ENCODE measurements at places on chromosomes 6 and 20.
A peak's percentile ranks its signal among the peaks of the same experiment; 100 is the strongest.

DNA sequence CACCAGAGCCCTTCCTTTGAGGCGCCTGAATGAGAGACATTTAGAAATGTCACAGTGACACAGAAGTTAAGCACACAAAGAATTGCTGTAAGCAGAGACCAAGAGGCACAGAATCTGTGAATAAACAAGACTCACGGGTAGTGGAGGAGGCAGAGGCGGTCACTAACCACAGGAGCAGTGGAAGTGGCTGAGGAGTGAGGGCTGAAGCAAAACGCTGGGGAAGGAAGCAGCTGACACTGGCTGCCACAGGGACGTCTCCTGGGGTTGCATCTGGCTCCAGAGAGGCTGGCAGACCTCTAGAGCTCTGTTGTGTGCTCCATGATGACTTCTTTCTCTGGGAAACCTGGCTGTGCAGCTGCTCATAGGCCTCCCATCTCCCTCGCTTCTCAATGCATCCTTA is 65.0 kb upstream of the SLC2A12 start:
- DNase-seq = no peak

DNA sequence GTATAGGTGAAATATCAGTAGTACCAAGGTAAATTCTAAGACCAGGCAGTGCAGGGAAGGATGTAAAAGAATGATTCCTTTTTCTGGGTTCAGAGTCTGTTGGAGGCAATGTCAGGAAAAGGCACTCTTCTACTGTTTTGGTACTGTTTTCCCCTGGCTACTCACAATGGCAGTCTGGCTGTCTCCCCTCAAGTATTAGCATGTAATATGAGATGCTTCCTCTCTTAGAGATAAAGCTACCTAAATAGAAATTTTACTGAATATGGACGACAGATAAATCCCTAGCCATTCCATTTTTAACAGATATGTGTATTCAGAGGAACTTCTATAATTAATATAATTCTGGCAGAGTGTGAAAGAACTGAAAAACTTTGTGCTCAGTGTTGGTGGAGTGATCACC is 3.5 kb downstream of the RNF8 start:
- DNase-seq = no peak

DNA sequence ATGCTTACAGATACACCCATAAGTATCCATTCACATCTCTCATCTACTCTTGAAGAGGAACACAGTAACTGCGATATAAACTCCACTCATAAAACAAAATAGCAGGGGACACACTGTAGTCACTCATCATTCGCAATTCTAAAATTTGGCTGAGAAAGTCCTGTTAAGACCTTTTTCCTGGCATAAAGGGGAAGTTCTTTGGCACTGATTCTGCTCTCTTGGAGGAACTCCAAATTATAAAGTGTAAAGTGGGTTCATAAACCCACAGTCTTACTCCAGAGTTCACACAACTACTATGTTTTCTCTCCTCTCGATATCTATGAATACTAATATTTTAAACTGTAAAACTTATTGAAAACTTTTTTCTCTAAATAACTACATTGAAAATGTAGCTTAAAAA is 80.6 kb downstream of the ADGB start:
- no peak for DNase-seq

GRCh38 chr6:46115634-46116033 is 14.2 kb upstream of the ENPP4 start:
- DNase-seq = no peak

- no peak for DNase-seq
Observed at GRCh38 chr6:51866867-51867266, 220.5 kb downstream of the PKHD1 start.

- no peak for DNase-seq
Observed at GRCh38 chr20:41367393-41367695, 726 bp upstream of the EMILIN3 start.

- DNase-seq = no peak
Observed at GRCh38 chr20:51128198-51128597, 105.3 kb upstream of the KCNG1 start.

DNA sequence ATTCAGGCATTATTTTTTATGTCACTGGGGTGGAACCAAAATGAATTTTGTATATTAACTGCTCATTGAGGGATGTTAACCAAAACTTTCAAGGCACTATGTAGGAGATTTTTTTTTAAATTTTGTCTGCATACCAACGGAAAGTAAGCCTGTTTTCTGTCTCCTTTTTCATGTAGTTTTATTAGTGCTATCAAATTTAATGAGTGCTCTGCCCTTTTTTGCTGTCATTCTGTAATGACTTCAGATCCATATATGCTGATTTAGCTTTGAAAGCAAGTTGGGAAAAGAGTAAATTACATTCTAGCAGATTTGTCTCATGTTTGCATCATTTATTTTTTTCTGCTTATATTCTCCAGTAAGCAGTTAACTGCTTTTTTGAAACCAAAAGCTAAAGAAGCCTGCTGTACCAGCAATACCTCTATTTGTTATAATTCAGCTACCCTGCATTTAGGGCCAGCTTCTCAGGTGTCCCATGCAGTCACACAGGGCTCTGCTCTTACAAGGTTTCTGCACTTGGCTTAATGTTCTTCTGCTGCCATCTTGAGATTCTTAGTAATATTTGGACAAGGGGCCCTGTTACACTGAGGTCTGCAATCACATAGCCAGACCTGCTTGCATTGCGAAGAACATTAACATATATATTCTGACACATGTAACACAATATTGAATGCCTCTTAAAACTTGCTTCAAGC is 429.0 kb downstream of the UTRN start:
- no peak for DNase-seq

DNA sequence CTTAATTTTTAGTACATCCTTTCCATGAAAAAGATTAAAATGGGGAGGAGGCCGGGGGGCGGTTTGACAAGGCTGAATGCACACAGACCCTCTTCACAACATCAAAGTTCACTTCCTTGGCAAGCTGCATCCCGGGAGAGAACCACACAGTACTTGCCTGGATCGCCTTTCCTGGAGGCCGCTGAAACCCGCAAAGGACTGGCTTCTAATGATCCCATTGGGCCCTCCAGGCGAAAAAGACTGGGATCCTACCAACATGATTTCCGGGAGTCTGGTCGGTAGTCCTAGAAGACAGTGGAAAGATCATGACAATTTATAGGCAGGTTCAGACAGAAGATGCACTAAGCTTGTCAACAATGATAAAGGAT is 60.2 kb downstream of the RIPOR2 start:
- DNase-seq = no peak

GRCh38 chr6:81800666-81801065 is 48.2 kb upstream of the TENT5A start:
- DNase-seq = no peak

- no peak for DNase-seq
Observed at GRCh38 chr6:107230024-107230423, 114.7 kb upstream of the BEND3 start.

DNA sequence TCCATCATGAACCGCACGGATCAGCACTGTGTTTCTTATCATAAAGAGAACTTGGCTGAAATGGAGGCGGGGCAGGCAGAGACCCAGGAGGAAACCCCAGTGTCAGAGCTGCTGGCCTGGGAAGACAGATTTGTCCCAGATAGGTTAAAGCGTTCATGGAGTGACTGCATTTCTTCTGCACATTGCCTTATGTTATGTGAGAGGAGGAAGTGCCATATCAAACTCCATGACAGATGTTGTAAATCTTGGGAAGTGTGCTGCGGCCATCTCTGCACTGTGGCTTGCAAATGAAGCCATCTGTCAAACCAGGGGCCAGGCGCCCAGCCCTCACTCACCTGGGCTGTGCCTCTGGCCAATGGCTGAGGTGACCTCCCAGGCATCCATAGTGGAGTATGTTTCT is 163.0 kb downstream of the SLC24A3 start:
- no peak for DNase-seq

DNA sequence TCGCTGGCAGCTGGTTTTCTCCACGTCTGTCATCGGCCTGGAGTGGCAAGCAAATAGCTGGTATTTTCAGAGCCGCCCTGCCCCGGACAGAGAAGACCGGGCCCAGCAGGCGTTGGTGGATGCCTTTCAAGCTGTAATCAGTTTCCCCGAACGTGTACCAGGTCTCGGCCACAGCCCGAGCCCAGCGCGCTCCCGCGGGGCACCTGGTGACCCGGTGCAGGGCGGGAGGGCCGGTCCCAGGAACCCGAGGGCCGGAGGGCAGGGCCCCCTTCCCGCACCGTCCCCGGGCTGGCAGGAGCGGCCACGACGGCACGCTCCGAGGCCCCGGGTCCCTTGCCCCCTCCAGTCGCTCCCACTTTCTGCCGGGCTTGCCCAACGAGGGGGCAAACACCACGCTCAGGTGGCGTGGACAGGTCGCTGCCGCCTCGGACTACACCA is 348 bp upstream of the PYGB start:
- DNase-seq = no peak

GRCh38 chr6:121436960-121437850 is 1.8 kb downstream of the GJA1 start:
- DNase-seq = peak; percentile 55

DNA sequence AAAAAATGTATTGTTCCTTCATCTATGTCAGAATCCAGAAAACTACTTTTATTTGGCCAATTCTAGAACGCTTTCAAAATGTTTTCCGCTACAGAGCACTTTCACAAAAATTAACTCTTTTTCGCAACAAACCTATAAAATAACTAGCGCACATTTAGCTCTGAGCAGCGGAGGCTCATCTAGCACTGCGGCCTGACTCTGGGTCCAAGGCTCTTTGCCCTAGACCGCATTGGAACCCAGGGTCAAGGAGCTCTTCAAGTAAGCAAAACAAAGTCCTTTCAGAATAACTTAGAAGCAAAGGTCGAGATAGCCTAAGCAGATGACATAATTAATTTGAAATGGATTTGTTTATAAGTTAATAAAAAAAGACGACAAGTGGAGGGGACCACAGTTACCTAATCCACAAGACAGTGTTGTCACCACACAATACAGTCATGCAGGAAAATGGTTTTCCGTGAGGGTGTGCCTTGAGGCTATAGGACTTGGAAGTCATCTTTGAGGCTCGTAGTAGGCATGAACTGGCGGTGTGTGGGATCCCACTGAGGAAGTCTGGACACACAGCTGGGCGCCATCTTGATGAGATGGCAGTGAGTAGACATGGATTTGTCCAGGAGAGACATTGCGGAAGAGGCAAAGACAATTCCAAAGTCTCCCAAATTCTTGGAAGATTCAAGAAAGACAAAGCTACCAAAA is 29.2 kb upstream of the IRF4 start:
- DNase-seq = no peak

GRCh38 chr6:166360243-166361076 is 18.1 kb upstream of the SFT2D1 start:
- DNase-seq = no peak

- DNase-seq = no peak
Observed at GRCh38 chr20:2619961-2620595, 32.4 kb upstream of the NOP56 start.

GRCh38 chr6:108673602-108674001 is 112.9 kb downstream of the FOXO3 start:
- DNase-seq = no peak

- no peak for DNase-seq
Observed at GRCh38 chr6:75524322-75524972, 30.8 kb upstream of the FILIP1 start.

- no peak for DNase-seq
Observed at GRCh38 chr6:2884804-2885203, 18.3 kb downstream of the SERPINB9 start.

DNA sequence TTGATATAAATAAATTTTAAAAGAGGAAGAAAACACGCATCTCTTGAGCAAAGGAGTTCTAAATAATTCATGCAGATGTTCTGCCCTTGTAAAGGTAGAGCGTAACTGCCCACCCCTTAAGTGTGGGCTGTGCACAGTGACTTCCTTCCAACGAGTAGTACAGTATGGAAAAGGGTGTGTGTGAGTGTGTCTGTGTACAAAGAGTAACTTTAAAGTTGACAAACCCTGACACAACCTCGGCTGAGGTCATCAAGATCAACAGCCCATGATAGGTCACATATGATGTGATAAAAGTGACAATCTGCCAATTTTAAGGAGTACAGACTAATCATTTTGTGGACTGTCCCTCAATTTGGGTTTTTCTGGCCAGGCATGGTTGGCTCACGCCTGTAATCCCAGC is 225.7 kb downstream of the ATXN1 start:
- no peak for DNase-seq

DNA sequence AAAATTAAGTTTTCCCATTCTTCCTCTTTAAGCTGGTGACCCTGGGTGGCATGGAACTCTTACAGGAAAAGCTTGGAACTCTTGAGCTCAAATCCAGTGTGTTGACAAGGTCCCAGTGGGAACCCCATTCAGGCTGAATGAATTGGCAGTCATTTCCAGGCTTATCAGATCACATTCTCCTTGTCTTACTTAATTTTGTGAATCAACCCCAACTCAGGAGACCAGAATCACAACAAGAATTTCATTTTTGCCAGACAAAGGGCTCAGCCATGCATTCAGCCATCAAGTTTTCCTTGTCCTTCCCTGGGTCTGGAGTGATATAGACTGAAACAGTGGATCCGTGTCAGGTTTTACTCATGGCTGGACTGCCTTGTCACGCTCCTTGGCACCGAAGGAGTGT is 92.1 kb upstream of the EEF1E1 start:
- no peak for DNase-seq

DNA sequence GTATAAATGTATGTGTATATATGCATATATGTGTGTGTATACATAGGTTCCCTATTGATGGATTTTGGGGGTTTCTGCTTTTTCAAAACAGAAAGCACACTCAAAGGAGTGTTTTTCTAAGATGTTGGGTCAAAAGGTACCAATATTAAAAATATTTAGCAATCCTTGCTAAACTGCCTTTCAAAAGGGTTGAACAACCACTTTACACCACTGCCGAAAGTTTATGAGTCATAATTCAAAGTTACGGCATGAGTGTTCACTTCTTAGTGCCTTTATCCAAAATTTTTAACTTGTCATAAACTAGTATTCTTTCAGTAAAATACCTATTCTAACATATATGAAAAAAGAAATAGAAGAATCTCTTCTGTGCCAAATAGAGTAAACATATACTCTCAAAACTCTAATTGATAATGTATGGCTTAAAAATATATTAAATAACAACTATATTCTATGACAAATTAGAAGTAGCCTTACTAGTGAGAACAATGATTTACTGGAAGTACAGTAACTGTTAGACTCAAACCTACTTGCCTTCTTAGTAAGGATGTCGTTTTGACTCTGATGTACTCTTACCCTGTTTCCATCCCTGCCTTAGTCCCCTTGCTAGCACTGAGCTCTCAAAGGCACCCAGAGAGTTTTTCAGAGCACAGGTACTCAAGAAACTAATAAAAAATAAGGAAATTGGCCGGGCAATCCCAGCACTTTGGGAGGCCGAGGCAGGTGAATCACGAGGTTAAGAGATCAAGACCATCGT is 136.1 kb downstream of the INSM1 start:
- DNase-seq = no peak

- no peak for DNase-seq
Observed at GRCh38 chr6:106535012-106535411, 94.3 kb downstream of the RTN4IP1 start.

GRCh38 chr6:158460602-158461169 is 99.2 kb upstream of the TMEM181 start:
- DNase-seq = no peak

- no peak for DNase-seq
Observed at GRCh38 chr20:62021793-62022385, 43.8 kb downstream of the TAF4 start.

- no peak for DNase-seq
Observed at GRCh38 chr6:88616380-88616779, 347.0 kb downstream of the RNGTT start.

GRCh38 chr20:43017241-43018030 is 172.3 kb downstream of the PTPRT start:
- DNase-seq = no peak

GRCh38 chr6:89002523-89002922 is 39.1 kb upstream of the RNGTT start:
- no peak for DNase-seq

- no peak for DNase-seq
Observed at GRCh38 chr6:329888-330691, 37.8 kb downstream of the DUSP22 start.

Data from neural crest cell (in vitro differentiated cells).